Activated gamma-delta T cell (primary cell): ENCODE measurements at places on chromosomes 13 and 19.
A peak's percentile ranks its signal among the peaks of the same experiment; 100 is the strongest.

DNA sequence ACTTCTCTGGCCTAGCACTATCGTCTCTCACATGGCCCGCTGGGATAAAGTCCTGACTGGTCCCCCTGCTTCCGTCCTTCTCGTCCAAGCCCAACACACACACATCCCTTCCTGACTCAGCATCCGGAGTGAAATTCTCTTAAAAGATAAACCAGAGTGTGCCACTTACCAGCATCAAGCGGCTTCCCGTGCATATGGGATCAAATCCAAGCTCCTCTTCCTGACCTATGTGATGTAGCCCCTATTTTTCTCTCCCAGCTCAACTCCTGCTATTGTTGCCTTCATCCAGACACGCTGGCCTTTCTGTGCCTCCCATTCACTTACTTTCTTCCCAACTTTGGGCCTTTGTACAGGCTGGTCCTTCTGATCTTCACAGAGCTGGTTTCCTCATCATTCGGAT lies 530.4 kb downstream of the DIAPH3 start:
- DNase-seq = no peak

DNA sequence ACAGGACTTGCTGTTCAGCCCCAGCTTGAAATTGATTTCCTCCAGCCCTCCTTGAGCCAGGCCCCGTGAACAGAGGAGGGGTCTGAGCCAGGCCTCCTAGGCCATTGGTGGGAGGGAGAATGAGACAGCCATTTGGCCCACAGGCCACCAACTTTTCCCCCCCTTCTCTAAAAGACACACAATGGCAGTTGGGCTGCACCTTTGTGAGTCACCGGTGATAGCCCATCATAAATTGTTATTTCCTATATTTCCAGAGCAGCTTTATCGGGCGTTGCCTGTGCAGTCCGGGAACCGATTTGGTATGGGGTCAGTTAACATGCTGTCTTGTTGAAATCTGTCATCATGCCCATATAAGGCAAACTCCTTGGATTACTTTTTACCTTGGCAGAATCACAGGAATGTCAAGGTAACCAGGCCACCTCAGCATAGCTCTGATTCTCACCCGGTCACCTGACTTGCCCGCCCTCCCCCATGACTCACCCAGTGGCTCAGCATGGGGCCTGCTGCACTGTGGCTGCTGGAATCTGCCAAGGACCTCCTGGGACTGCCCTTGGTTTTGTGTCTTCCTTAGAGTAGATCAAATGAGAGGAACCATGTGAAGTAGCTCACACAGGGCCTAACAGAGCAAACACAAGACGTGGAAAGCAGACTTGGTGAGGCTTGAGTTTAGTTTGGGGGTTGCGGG lies 36.1 kb downstream of the ACTN4 start:
- peak; percentile 47 for DNase-seq

GRCh38 chr19:23547816-23548430 lies 139.1 kb downstream of the ZNF675 start:
- DNase-seq = no peak

DNA sequence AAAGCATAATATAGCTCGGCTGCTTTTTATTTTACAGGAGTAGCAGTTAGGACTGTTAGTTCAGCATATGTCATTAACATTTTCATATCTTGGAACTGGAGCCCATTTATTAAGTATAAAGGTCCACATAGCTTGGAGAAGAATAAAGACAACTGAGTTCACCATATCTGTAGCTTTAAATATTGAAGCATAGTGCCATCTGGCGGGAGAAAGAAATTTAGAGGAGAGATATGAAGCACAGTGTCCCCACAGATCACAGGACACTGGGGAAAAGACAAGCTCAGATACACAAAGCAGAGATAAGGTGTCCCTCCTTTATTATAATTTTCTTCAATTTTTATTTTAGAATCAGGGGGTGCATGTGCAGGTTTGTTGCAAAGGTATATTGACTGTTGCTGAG lies 104.7 kb upstream of the FREM2 start:
- DNase-seq = no peak

GRCh38 chr19:42120276-42120980 lies 11.8 kb downstream of the POU2F2 start:
- DNase-seq = no peak

- no peak for DNase-seq
Observed at GRCh38 chr19:695352-695949, at the start of gene PRSS57. Gene PRSS57, minus strand, starts transcription at chr19:695452. Its CDS starts 22 bp downstream, at chr19:695430.

- DNase-seq = no peak
Observed at GRCh38 chr19:7159105-7159933, 89.8 kb downstream of the ZNF557 start.

DNA sequence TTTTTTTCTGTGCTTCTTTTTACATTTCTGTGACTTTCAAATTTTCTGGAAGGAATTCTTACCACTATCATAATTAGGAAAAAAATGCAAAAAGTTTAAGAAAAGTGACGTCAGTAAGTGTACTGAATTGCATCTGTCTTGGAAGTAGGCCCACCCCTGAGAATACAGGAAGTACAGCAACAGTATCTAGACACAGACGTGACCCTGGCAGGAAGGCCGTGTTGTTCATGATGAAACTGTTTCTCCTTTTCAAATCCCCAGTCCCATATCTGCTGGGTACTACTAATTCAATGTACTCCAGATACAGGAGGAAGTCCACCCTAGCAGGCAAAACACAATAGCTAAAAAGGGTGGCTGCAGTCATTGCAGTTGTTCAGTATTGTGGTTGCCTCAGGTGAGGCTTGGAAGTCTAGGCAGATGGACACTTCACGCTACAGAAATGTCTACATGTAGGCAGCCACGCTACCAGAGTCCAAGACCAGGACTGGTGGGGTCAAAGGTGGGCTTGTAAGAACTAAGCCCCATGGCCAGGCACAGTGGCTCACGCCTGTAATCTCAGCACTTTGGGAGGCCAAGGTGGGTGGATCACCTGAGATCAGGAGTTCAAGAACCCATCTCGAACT lies 49.6 kb upstream of the MED4 start:
- no peak for DNase-seq

- DNase-seq = no peak
Observed at GRCh38 chr13:65894049-65894448, 1336.1 kb downstream of the PCDH9 start.

- peak; percentile 32 for DNase-seq
Observed at GRCh38 chr19:52536448-52536800, 9.0 kb downstream of the ZNF808 start.

GRCh38 chr19:55116232-55116858 lies 1.1 kb downstream of the PPP1R12C start:
- DNase-seq = no peak

DNA sequence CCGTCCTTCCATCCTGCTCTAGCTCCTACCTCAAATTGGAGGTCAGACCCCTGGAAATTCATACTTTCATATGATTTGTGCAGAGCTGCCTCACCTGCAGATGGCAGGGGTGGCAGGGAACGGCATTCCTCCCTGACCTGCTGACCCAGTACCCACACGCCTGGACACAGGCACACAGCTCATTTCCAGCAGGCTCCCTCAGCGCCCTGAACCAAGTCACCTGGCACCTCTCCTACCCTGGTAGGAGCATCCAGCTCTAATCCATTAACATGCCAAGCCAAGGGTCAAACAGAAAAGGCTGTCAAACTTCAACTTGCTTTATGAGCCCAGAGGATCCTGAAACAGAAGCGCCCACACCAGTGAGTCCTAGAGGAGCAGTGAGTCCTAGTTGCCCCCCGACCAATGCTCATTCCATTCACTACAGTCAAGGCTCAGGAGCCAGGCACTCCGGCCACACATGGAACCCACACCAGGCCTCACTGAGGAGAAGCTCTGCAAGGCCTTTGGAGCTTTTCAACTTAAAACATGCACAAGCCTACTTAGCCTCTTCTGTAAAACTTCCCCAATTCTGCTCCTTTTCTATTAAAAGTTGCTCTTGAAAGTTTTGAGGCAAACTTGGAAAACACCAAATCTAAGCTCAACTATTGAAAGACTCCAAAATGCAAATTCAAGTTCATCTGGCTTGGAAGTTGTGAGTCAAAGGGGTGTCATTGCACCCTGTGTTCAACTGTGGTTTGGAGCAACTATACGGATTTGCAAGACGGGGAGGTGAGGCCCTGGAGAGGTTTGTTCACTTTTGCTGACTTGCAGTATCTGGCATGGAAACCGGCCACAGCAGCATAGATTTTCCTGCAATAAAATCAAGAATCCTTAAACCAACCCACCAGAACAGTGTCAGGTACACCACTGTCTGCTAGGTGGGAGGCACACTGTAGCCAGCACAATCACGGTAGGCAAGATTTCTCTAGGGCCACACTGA lies 96.7 kb downstream of the CRYL1 start:
- no peak for DNase-seq

- no peak for DNase-seq
Observed at GRCh38 chr19:1896508-1896907, 8.7 kb upstream of the ADAT3 start.

- DNase-seq = no peak
Observed at GRCh38 chr19:42363614-42364346, 26.3 kb downstream of the CNFN start.

- no peak for DNase-seq
Observed at GRCh38 chr19:18725841-18726770, 42.6 kb downstream of the CRTC1 start.

GRCh38 chr19:1214299-1214861 lies 8.8 kb downstream of the STK11 start:
- DNase-seq = no peak

DNA sequence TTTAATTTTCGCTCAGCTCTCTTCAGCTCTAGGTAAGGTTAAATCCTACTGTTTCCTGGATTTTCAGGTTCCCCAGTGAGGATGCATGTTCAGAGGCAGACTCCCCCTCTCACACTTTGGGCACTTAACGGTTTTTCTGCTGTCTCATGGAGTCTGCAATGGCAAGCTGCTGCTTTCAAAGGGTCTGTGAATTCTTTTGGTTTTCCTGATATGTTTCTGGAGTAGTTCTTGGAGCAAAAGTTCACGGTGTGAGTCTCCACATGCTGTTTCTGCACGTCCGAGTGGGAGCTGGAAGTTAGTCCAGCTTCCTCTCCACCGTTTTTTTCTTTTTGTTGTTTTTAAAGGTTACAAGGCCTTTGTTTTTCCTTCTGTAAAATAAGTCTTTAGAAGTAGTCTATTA lies 35.4 kb downstream of the DNAJC15 start:
- DNase-seq = no peak

DNA sequence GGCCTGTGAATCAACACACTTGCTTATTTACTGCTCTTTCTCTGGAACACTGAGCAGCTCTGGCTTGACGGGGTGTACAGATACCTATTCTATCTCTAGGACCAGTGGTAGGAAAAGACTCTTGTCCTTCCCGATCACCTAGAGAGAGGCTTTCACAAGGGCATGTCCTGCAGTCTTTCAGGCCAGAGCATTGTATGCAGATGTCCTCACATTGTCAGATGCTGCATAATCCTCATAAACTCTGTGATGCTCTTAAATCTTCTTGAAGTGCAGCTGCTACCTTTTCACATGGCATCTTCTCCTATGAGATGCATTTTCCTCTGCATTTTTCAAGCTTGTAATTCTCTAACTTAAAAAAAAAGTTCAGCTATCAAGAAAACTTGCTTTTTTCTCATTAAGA lies 369.4 kb downstream of the OLFM4 start:
- no peak for DNase-seq

GRCh38 chr13:48573213-48574007 lies 40.5 kb upstream of the RCBTB2 start:
- no peak for DNase-seq

- DNase-seq = no peak
Observed at GRCh38 chr19:36685835-36686234, 1.6 kb upstream of the ZNF567 start.

DNA sequence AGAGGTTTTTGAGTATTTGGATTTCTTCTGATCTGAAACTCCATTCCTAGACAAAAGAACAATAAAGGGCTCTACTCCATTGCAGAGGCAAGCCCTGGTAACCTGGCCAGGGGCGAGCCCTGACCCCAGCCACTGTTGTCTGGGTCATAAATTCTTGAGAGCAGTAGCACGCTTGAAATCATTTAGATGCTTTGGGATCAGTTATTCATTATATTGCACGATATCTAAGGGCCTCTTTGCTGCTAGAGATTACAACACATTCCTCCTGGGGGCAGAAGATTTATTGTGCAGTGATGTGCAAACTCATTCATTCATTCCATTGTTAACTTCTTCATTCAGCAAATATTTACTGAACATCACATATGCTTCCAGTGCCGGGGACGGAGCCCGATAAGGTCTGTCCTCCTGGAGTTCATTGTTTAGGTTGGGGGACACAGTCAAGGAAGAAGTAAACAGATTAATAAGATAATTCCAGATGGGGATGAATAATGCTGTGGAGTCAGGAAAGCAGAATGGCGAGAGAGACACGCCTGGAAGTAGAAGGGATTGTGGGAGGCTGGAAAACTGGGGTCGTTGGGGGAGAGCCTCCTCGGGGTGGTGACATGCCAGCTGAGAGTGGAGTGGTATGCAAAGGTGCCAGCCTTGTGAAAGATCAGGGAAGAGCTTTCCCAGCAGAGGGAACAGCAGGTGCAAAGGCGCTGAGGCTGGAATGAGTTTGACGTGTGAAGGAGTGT lies 34.9 kb downstream of the SIPA1L3 start:
- no peak for DNase-seq

GRCh38 chr19:41703602-41704293 lies 4.7 kb upstream of the CEACAM5 start:
- no peak for DNase-seq

GRCh38 chr13:27619728-27620376 lies 477 bp downstream of the LNX2 start:
- DNase-seq = no peak

DNA sequence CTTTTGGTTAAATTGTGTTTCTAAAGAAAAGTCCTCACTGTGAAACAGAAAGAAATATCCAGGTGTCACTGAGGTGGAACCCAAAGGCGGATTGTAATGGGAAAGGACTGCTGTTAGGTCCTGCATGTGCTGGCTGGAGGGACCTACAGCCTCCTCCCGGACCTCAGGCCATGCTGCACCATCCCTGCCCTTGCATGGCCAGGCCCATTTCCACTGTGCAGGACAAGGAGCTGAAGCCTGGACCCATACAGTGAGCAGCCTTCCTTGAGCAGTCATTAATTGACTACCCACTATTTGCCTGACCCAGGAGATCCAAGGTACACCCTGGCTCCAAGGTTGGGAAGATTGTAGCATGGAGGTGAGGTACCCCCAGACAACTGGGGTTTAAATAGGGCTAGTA lies 17.6 kb downstream of the VSTM2B start:
- no peak for DNase-seq

DNA sequence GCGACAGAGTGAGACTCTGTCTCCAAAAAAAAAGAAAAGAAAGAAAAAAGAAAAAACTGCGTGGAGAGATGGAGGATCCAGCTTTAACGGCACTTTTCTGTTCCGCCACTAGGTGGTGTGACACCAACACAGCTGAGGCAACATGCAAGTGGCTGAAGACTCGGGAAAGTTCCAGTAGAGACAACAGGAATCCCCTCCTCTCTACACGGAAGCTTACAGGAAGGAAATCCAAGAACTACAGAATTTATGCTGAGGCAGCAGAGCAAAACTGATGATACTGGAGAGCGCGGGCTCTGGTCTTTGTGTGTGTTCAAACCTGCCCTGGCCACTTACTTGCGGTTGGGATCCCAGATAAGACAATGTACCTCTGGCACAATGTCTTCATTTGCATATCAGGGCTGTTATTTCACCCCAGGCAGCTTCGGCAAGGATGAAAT lies 9.9 kb downstream of the RANBP3 start:
- DNase-seq = no peak

- no peak for DNase-seq
Observed at GRCh38 chr13:46022481-46022880, 30.1 kb downstream of the ZC3H13 start.

GRCh38 chr19:34479396-34479795 lies 2.2 kb upstream of the WTIP start:
- no peak for DNase-seq

- peak; percentile 62 for DNase-seq
Observed at GRCh38 chr19:15124572-15125231, 17.5 kb downstream of the SYDE1 start.

GRCh38 chr13:26988059-26988769 lies 183.4 kb downstream of the USP12 start:
- DNase-seq = no peak
